ENCODE measurements at places on chromosomes 1 and 21.

DNA sequence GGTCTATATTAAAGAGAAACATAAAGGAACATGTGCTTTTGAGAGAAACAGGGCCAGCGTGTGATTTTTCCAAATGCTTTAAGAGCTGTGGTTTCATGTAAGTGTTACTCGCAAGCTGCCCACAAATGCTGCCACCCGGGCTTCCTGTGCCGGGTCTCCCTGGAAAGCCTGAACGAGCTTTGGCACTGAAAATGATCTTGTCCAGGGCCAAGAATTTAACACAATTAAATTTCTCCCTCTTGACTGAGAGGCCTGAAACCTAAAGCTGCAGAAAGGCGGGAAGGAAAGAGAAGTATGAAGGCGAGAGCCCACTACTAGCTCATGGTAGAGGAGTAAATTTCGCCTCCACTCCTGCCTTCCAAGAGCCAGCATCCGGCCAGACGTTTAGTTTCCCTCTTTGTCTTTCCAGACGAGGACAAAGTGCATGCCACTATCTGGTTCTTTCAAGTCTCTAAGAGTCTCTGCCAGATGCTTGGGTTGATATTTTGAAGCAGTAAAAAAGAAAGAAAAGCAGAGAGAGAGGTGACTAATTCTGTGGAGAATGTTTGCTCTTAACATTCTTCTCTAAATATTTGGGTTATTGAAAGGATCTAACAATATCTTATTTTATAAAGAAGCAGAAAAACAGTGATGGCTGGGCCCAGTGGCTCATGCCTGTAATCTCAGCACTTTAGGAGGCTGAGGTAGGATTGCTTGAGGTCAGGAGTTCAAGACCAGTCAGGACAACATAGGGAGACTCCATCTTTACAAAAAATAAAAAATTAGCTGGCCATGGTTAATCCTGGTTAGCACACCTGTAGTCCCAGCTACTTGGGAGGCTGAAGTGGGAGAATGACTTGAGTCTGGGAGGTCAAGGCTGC is 100.0 kb upstream of the HNRNPU start:
- DNase-seq, result no peak

GRCh38 chr21:42193721-42194120 is 25.2 kb upstream of the ABCG1 start:
- no peak for DNase-seq

DNA sequence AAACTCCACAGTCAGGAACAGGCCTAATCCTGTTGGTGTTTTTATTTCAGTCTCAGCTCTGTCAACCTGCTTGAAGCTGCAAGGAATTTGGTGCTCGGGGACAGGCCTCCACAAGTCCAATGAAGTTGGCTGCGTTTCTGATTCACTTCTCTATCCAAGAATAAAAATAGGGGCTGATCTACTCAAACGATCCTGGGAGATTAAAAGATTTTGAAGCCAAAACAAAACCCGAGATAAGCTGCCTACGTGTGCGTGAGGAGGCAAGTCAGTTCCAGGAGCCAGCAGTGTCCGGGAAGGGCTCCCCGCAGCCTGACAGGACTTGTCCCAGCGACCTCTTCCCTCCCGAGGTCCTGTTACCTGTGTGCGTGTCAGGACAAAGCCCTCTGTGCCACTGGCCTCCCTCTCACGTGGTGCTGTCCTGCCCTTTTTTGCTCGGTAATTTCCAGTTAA is 98.0 kb downstream of the ETS2 start:
- DNase-seq, result no peak

DNA sequence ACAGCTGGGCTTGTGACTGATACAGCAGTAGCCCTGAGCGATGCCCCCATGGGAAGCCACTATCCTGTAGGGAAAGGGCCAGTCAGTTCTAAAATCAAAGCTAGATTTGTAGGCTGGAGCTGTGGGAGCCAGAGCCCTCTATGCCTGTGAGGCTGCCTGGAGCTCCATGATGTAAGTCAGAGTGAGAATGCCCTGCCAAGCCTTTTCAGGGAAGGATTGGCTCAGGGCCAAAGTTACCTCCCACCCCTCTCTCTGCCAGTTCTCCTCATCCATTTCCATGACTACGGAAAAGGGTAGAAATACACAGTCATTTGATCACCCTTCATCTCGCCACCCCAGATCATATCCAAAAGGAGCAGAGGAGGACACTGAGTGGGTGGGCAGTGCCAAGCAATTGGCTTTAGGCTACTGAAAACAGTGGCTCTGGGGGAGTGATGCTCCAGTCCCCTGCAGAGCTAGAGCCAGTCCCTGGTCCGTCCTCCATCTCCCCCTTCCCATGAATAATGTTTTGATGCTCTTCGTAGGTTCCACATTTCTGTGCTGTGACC is 59.5 kb upstream of the KCNA3 start:
- peak; percentile 65 for DNase-seq

GRCh38 chr1:175508320-175509110 is 234.9 kb downstream of the TNR start:
- no peak for DNase-seq

- peak; percentile 7 for DNase-seq
These were observed 31.4 kb upstream of the OLIG2 start for GRCh38 chr21:32994305-32994704.

DNA sequence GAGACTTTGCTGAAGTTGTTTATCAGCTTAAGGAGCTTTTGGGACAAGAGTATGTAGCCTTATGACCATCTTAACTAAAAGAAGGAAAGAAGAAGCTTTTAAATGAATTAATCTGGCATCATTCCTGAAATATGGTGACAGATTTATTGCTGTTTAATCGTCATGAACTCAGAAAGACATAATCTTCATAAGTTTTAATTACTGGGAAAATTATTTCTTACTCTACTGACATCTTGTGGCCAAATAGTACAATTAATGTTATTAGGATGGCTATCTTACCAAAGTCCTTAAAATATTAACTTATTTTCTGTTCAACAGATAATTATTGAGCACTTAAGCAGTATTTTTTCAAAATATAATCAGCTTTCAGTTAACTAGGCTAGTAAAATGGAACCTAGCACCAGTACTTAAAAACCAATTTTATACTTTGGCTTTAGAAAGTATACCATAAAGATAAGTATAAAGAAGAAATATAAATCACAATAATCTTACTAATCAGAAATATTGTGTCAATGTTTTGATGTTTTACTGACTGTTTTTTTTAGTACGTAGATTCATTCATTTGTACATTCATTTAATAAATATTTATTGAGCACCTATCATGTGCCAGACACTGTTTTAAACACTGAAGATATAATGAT is 34.7 kb upstream of the GPR25 start:
- DNase-seq, result peak; percentile 16

- DNase-seq, result no peak
These were observed 35.4 kb downstream of the MIA3 start for GRCh38 chr1:222653178-222653827.

GRCh38 chr1:222824641-222825040 is 9.8 kb downstream of the DISP1 start:
- peak; percentile 84 for DNase-seq

GRCh38 chr21:33293811-33294216 is 27.6 kb downstream of the IL10RB start:
- DNase-seq, result no peak
